NCI-H446 (cell line): ENCODE measurements at places on chromosomes 5 and 9.
A peak's percentile ranks its signal among the peaks of the same experiment; 100 is the strongest.

DNA sequence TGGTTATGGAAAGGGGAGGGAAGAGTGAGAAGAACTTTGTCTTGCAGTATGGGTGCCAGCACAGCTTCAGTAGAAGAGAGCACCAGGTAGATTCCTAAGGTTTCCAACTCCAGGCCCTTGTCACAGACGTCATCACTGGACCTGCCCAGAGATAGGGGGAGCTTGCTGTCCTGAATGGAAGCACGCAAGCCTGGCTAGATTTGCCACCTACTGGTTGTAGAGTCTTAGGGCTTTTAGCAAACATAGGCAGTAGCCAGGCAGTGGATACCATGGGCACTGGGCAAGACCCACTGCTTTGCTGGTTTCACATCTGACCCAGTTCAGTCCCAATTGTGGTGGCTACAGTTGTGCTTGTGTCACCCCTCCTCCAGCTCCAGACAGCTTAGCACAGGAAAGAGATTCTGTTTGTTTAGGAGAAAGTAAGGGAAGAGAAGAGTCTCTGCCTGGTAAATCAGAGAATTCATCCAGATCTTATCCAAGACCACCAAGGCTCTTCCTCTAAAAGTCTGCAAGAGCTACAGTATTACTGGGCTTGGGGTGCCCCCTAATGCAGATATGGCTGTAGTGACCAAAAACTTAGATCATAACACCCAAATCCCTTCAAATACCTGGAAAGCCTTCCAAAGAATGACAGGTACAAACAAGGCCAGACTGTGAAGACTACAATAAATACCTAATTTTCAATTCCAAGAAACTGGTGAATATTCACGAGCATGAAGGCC, 158.9 kb downstream of the HINT1 start:
- no peak for DNase-seq

DNA sequence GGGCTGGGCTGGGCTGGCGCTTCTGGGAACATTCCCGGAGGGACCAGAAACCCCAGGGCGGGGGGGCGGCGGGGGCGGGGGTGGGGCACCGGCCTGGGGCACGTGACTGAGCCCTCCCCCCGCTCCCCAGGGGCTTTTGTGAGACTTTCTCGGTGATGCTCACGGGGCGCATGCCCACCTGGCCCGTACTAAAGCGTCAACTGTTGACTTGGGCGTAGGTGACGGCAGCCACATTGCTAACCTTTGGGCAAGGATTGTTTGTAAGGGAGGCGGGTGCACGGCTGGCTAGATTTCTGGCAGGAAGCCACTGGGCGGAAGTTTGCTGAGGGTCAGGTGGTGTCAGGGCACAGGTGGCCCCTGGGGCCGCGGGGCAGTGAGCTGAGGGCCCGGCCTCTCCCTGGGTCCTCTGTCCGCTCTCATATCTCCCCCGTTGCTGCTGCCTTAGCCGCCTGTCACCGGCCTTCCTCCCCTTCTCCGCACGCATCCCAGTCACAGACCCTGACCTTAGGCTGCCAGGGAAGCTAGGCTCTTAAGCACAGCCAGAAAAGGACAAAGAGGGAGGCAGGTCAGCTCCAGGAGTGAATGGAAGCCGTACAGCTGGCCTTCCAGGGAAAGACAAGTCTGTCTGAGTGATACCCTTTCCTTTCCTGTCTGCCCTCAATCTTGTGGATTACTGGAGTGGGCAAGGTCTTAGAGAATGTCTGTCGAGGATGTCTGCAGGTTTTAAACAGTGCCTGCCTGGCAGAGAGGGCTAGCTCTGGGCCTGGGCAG, 812 bp downstream of the CACFD1 start:
- peak; percentile 18 for DNase-seq

- no peak for DNase-seq
Observed at GRCh38 chr5:4191703-4192102, 596.1 kb downstream of the IRX1 start.

- no peak for DNase-seq
Observed at GRCh38 chr5:115640274-115640673, 14.4 kb upstream of the TMED7 start.

DNA sequence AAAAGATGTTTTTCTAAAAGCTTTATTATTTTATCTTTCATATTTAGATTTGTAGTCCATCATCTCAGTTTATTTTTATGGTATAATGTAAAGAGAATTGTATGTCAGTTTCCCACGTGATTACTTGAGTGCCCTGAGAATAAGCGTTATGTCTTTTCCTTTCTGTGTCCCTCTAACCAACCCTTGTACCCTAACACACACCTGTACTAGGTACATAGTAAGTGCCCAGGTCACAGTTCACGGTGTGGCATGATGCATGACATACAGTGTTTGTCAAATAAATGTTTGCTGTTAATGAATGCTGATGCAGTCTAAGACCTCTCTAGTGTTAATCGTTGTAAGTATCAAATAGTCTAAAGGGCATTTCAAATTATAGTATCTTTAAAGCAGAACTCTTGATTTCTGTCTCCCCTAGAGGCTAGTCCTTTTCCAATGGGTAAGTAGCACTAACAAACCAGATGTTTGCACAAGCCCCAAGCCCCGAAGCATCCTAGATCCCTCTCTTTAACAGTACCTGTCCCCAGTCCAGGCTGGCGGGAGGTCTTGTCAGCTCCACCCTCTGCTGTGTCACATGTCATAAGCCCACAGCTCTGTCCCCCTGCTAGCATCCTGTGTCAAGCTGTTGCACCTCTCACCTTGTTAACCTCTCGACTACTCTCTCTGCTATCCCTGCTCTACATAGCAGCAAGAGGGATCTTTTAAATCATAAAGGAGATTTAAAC, 23.7 kb downstream of the NUP214 start:
- no peak for DNase-seq

DNA sequence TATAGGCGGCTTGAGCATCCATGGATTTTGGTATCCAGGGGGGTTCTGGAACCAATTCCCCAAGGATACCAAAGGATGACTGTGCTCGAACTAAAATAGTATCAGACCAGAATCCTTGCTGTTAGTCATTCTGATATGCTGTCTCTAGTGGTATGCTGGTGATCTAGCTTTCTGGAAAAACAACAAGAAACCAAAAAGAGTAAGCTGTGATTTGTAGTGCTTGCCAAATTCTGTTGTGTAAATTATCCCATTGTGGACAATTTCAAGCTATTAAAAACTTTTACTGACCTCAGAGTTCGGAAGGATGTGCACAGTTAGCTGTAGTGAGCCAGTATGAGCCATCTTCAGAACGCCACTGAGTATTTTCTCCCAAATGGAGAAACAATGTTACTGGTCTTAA, 99.0 kb upstream of the FBN2 start:
- DNase-seq = no peak

DNA sequence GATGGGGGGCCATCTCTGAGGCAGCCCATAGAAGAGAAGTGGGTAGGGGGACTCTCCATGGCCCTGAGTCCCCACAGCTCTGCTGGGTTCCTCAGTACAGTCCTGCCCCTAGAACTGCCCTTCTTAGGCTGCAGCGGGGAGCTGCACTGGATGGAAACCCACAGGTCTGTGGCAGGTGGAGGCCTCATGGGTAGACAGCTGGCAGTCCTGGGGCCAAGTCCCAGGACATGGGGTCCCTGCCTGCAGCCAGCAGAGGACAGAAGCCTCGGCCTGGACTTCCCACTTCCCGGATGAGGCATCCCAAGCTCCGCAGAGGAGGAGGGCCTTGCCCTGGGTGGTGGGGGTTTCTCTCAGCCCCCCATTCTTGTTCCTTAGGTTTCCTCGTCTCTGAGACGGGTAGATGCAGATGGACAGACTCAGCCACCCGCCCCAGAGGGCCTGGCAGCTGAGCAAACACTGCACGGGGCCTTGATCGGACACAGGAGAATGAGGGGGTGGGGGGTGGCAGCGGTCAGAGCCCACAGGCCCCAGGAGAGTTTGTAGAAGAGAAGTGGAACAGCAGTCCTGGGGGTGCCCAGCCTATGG, 153.8 kb downstream of the C9orf50 start:
- no peak for DNase-seq

GRCh38 chr9:109817846-109818472, 38.0 kb downstream of the PALM2AKAP2 start:
- peak; percentile 67 for DNase-seq

GRCh38 chr5:1882337-1883119, at the start of gene IRX4:
Gene IRX4, minus strand, starts transcription at chr5:1882925. Its CDS starts 278 bp downstream, at chr5:1882647.
- DNase-seq = no peak

DNA sequence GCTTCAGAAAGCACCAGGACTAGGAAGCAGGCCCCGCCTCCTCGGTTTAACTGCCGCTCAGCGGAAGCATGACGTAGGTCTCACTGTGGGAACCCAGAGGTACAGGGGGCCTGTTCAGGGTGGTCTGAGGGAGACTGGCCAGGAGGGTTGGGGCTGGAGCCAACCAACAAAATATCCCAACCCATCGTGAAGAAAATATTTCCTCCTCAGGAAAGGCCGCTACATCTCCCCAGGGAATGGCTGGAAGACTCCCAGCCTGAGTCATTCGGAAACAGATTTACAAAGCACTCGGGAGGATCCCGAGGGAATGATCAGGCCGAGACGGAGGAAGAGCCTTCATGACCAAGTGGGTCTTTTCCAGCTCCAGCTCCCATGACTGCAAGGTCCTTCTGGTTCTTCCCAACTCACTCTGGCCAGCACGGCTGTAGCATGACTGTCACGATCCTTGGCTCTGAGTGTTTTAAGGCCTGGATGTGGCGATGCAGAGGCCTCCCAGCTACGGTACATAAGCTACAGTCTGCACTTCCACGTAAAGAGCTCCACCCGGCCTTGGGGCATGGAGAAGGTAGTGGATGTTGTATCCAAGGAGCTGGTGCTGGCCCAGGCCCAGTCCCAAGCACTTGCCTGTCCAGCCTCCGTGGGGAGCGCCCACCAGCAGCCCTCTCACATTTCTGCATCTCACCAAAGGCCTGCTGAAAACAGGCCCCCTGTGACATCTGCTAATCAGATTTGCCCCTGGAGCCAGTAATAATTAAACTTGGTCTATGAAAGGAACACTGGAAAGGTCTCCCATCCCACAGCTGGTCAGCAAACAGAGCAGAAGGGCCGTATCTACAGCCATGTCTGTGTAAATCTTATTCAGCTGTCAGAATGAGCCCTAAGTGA, 100.6 kb downstream of the LHFPL2 start:
- peak; percentile 36 for DNase-seq

DNA sequence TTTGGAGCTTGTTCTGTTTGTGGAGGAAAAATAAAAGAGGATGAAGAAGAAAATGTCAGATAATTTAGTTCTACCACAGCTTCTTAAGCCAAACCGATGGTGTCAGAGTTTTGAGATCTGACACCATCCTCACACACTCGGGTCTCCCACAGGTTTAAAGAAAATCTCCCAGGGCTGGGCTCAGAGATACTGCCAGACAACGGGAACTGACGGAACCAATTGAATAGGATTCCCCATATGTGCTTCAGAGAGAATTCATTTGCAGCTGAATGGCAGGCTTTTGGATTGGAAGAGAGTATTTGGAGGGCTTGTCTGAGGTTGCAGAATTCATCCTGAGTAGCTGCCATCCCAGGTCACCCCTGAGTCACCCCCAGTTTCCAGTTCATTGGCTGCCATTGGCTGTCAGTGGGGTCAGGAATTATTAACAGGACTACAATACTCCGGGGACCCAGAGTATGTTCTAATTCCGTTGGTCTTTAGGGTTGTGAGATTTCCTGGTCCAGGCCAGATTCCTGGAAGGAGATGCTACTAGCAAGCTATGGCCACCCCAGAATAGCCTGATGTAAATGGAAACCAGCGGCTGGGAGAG, 131.3 kb downstream of the PDZD2 start:
- DNase-seq = no peak

- no peak for DNase-seq
Observed at GRCh38 chr5:34533582-34534522, 122.3 kb upstream of the RAI14 start.

DNA sequence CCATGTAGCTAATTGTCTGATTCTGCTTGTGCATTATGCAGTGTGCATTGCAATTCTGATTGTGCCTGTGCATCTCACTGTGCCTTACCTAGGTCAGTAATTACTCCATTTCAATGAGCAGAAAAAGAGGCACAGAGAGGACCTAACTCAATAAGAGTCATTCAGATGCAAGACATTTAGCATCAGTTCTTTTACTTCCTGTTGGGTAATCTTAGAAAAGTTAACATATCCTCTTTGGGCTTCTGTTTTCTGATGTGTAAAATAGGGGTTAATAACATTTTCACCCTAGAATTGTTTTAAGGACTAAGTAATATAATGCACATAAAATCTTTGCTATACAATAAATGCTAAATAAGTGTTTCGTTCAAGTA, 7.0 kb upstream of the DCTN4 start:
- DNase-seq = no peak

GRCh38 chr5:218457-219291, 554 bp downstream of the SDHA start:
- DNase-seq = peak; percentile 43

DNA sequence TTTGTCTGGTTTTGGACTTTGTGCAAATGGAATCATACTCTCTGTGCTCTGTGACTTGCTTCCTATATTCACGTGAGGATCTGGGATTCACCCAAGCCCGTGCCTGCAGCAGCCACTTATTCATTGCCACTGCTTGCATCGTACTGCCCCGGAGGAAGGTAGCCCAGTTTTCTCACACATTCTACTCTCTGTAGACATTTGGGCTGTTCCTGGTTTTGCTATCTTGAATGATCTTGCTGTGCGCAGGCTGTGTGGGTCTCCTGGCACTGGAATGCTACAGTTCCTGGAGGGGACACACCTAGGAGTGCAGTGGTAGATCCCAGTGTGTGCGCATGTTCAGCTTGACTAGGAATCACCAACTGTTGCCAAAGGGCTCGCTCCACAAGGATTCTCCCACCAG, 99.2 kb upstream of the BOD1 start:
- DNase-seq = no peak

DNA sequence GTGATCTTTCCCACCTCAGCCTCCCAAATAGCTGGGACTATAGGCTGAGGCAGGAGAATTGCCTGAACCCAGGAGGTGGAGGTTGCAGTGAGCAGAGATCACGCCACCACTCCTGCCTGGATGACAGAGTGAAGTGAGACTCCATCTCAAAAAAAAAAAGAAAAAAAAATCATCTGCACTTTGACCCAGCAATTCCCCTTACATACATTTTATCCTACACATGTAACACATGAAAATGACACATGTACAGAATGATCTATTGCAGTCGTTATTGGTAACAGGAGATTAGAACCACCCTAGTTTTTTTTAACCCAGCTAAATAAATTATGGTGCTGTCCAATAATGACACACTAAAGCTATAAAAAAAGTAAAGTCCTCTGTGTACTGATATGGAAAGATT, 14.2 kb downstream of the RUFY1 start:
- no peak for DNase-seq

- no peak for DNase-seq
Observed at GRCh38 chr9:87831159-87831558, 51.5 kb upstream of the SPATA31E1 start.
